RKO (cell line): ENCODE measurements at places on chromosomes 5 and 9.

DNA sequence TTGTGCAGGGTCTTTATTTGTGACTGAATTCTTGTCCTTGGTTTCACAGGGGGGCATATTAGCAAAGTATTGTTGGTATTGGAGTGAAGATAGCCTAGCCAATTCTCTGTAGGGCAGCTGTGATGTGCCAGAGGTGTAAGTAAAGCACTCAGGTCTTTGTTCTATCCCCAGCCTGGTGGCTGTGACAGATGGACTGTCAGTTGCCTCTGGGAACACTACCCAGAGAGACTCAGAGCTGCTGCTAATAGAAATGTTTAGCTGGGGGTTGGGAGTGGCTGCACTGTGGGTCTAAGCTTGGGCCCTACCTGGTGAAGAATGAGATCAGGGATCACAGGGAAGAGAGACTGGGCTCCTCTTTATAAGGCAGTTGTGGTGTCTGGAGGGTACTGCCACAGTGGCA lies 1006.5 kb upstream of the TYRP1 start:
- DNase-seq = no peak

GRCh38 chr9:35745569-35745968 lies 3.5 kb downstream of the GBA2 start:
- DNase-seq = no peak

GRCh38 chr5:34865091-34865490 lies 26.1 kb downstream of the TTC23L start:
- no peak for DNase-seq

DNA sequence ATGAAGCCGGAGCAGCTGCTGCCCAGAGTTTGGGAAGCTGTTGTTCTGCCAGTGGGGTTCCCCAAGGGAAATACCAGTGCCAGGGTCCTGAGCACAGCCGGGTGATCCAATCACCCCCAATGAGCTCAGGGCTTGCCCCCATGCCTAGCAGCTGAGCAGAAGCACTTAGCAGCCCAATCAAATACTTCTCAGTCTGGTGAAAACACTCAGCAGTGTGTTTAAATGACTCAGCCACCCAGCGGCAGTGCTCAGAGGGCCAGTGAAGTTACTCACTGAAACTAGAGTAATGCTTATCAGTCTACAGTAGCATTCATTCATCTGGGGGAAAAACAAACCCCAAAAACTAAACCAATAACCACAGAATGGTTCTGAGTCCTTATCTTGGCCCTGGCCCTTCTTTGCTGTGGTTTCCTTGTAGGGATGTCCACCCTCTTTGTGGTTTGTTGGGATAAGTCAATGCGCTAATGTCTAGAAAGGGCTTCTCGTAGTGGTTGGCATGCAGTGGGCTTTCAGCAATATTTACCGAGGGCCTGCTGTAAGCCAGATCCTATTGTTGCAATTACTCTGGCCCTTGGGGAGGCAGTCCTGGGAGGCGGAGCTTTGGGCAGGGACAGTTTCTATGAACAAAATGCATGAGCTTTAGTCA lies 43.1 kb downstream of the LHX2 start:
- peak; percentile 71 for DNase-seq

- no peak for DNase-seq
Measured at GRCh38 chr5:86970361-86970760, 297.3 kb upstream of the RASA1 start.

GRCh38 chr5:130773813-130774212 lies 391.2 kb downstream of the HINT1 start:
- peak; percentile 48 for DNase-seq

GRCh38 chr5:10836986-10837385 lies 76.0 kb upstream of the DAP start:
- no peak for DNase-seq

DNA sequence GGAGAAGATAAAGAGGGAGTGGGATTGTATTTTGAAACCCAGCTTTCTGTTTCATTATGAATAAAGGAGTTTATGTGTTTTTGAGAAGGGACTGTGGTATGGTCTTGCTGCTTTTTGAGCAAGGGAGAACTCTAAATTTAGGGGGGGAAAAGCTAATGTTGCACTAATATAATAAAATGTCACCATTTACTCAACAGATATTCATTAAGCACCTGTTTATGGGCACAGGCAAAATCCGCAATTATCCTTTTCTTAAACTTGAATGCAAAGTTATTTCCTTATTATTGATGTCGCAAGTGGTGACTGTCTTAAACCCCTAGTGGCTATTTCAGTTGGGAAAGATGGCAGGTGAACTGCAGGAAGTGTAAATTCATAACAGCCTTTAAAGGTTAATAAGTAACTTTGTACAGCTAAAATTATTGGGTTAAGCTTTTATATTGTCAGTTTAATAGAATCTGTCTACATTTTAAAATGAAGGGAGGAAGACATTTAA lies 1.5 kb downstream of the CDC42SE2 start:
- DNase-seq = peak; percentile 73

- no peak for DNase-seq
Measured at GRCh38 chr5:80211327-80211726, 44.5 kb downstream of the SERINC5 start.

- DNase-seq = no peak
Measured at GRCh38 chr5:69001627-69002026, 92.2 kb upstream of the SLC30A5 start.

- no peak for DNase-seq
Measured at GRCh38 chr5:351921-352245, 30.4 kb downstream of the AHRR start.

DNA sequence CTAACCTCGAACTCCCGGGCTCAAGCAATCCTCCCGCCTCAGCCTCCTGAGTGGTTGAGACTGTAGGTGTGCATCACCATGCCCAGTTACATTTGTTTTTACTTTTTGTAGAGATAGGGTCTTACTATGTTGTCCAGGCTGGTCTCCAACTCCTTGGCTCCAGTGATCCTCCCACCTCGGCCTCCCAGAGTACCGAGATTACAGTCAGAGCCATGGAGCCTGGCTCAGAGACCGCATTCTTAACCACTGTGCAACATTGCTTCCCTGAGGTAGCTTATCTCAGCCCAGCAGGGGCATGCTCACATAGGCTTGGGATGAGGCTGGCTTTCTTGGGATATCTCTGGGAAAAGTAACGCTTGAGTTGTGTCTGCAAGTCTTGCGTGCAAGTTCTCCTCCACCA lies 99.7 kb downstream of the SPRY4 start:
- DNase-seq = no peak

DNA sequence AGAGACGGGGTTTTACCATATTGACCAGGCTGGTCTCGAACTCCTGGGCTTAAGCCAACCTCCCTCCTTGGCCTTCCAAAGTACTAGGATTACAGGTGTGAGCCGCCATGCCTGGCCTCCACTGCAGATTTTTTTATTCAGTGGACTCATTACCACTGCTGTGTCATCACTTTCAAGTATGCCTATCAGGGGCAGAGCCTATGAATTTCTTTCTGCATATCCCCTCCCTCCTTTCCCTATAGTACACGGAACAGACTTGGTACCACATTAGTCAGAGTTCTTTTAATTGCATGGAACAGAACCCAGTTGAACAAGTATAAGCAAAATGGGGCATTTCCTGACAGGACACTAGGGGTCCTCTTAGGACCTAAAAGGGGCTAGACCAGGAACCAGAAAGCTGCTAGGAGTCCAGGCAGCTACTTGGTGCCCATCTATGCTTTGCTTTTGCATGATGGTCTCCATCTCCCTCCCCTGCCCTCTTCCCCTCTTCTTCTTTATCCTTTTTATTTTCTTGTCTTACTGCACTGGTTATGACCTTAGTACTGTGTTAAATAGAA lies 5.8 kb downstream of the BSPRY start:
- peak; percentile 56 for DNase-seq

- no peak for DNase-seq
Measured at GRCh38 chr5:171595401-171595800, 176.0 kb downstream of the FGF18 start.

DNA sequence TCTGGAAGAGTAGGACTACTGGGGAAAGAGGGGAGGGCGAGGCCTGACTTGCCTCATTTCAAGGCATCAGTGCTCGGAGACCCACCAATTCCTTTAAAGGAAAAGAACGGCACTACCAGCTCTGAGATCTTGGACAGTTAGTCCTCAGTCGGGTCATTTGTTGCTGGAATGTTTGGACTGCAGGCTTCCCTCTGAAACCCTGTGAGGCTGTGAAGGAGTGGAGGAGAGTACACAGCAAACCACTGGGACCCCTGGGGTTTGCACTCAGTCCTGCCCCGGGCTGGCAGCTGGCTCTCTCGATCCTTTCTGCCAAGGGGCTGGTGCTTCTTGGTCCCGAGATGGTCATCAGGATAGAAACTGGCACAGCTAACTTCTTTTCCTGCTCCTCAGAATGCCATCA lies 194.5 kb downstream of the TRIO start:
- DNase-seq = no peak

- DNase-seq = no peak
Measured at GRCh38 chr9:114811301-114811700, 5.5 kb upstream of the TNFSF15 start.
